Osteocyte (in vitro differentiated cells): ENCODE measurements at places on chromosomes 1 and 21. TPM values are rescaled to one million over a fixed set of nuclear protein-coding genes. Genes with fewer than 3 reads are reported as not detected.

Gene RGS1
- total RNA-seq = not detected in 2 replicates

Gene UTS2
- not detected in 2 replicates for total RNA-seq

Gene EFHD2
- total RNA-seq = 20.3 and 21.9 TPM in 2 replicates

GRCh38 chr1:75345538-75346292, 211.5 kb downstream of the LHX8 start:
- no peaks in the 10 kb centered on the region for H3K36me3 ChIP-seq
- no peak overlapping the region for H3K4me3 ChIP-seq

DNA sequence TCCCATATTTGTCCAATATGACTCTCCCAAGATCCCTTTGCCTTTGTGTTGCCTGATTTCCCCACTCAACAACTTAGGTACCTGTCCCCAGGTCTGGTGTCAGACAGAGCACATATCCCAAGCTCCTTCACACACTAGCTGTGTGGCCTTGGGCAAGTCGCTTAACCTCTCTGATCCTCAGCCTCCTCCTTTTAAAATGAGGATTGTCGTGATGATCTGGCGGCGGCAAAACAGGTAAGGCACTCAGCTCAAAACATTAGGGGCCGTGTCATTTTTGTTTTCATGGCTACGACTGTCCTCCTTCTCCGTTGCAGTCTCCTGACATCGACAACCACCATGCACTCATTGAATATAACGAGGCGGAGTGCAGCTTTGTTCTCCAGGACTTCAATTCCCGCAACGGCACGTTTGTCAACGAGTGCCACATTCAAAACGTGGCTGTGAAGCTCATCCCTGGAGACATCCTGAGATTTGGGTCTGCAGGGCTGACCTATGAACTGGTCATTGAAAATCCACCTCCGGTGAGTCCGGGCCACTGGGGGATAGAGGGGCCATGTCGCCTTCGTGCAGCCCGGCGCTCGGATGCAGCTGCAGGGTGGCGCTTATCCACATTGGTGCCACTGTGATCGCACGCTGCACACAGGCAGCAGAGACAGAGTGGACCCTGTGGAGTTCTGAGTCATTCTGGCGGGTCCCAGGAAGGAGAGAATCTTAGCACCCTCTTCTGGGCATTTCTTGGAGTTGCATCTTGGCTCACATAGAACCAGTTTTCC, 25.2 kb downstream of the FHAD1 start:
- H3K4me3 ChIP-seq = no peak overlapping the region
- peak; percentile 83 for DNase-seq
- no peak overlapping the region for H3K27ac ChIP-seq
- no peaks in the 10 kb centered on the region for H3K36me3 ChIP-seq
- H3K4me1 ChIP-seq = no peaks in the 10 kb centered on the region

- no peak overlapping the region for H3K27ac ChIP-seq
- no peak overlapping the region for H3K4me3 ChIP-seq
- no peak for DNase-seq
- H3K27me3 ChIP-seq = peaks cover 11% of the 10 kb centered on the region
These were observed 204.4 kb downstream of the SLC35F3 start for GRCh38 chr1:234108921-234109320.

- H3K36me3 ChIP-seq = no peaks in the 10 kb centered on the region
- H3K4me1 ChIP-seq = peaks cover 38% of the 10 kb centered on the region
- H3K27ac ChIP-seq = no peak overlapping the region
- DNase-seq = no peak
These were observed 115.1 kb upstream of the JUN start for GRCh38 chr1:58898739-58899586.

Gene PGLYRP3
- total RNA-seq = not detected in 2 replicates

Gene NOS1AP
- 2.5 and 2.9 TPM in 2 replicates for total RNA-seq

GRCh38 chr1:113140588-113141446, 67.8 kb downstream of the LRIG2 start:
- no peaks in the 10 kb centered on the region for H3K36me3 ChIP-seq
- H3K27ac ChIP-seq = peak overlapping the region; percentile 34
- no peak for DNase-seq
- no peaks in the 10 kb centered on the region for H3K27me3 ChIP-seq
- peaks cover 21% of the 10 kb centered on the region for H3K4me1 ChIP-seq

Gene PADI1
- 1.2 and 1.7 TPM in 2 replicates for total RNA-seq

Gene TXNIP
- total RNA-seq = 246 and 274 TPM in 2 replicates

GRCh38 chr1:114517348-114517747, 6.3 kb upstream of the TRIM33 start:
- H3K27ac ChIP-seq = no peak overlapping the region
- no peak overlapping the region for H3K4me3 ChIP-seq
- no peak for DNase-seq
- H3K27me3 ChIP-seq = peaks cover 31% of the 10 kb centered on the region

DNA sequence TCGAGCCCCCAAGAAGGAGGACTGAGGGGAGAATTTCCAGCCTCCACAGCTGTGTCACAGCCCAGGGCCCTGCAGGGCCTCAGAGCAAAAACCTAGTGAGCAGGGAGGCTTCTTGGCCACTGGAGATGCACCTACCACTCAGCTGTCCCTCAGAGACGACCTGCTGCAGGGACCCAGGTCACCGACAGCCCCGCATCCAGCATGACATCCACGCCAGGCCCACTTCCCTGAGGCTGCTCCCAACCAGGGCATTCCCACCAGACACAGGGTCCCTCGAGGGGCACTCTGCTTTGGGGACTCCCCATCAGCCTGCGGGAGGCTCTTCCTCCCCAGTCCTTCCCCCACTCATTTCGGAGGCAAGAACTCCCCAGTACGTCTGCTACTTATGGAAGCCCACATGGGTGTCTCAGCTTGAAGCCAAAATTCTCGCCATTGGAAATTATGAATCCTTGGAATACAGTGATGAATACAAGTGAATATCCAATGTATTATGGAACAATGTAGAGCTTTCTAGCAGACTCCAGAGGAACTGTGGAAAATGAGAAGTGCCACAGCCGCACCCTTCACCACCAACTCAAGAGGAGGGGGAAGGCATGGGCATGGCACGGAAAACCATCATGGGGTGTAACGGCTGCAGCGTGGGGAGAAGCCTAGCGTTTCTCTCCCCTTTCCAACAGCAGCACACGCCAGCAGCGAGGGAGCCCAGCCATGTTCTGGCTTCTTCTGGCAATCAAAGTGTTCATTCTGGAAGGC, 6.9 kb downstream of the TFF3 start:
- H3K27ac ChIP-seq = no peak overlapping the region
- DNase-seq = no peak
- H3K4me3 ChIP-seq = no peak overlapping the region
- H3K36me3 ChIP-seq = no peaks in the 10 kb centered on the region

DNA sequence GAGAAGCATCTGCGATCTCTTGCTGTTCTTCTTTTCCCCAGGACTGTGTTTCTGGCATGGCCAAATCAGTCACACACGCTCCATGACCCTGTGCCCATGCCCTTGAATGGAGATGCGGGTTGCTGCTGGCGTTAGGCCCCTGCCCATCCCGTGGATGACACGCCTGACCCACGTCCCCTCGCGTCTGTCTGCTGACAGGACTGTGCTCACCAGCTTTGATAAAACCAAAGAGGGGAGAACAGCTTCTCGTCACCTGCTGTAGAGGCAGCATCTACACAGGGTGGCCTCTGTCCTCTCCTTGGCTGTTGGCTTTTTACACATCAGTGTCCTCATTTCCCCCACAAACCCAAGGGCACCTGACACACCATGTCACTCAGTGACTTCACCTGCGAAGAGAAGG, 6.9 kb downstream of the MT1HL1 start:
- H3K4me3 ChIP-seq = no peak overlapping the region
- H3K4me1 ChIP-seq = no peaks in the 10 kb centered on the region
- H3K27me3 ChIP-seq = peaks cover 4% of the 10 kb centered on the region
- no peak for DNase-seq
- H3K27ac ChIP-seq = no peak overlapping the region
- no peaks in the 10 kb centered on the region for H3K36me3 ChIP-seq

DNA sequence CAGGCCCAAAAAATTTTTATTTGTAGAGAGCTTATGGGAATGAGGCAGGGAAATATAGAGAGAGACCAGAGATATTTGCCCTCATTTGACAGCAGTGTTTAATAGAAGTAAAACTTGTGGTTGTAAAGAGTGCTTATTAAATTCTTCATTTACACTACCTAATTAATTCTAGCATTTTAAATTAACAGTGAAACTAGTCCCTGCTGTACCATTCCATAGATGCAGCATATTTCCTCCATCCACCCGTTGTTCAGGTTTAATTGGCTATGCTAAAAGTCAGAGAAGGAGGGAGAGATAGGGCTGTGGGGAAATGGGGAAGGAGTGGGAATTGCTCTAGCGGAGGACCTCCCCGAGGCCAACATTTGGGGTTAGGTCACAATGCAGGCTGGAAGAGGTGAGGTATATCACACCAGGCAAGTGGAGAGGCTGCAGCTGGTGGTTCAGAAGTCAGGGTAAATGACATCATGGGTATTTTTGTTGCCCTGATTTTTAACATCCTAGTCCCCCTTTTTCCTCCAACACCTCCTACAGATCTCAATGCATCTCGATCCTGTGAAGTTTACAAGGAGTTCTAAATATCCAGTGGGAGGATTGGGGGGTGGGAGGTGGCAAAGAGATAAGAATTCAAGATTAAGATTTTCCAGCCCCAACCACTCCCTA, 38.6 kb downstream of the ELAVL4 start:
- no peak for DNase-seq
- H3K4me3 ChIP-seq = no peak overlapping the region
- H3K27me3 ChIP-seq = no peaks in the 10 kb centered on the region
- no peaks in the 10 kb centered on the region for H3K36me3 ChIP-seq

Gene RGS18
- not detected in 2 replicates for total RNA-seq

GRCh38 chr1:17539118-17539476, 401 bp upstream of the ARHGEF10L start:
- peaks cover 25% of the 10 kb centered on the region for H3K4me1 ChIP-seq
- no peak for DNase-seq
- no peaks in the 10 kb centered on the region for H3K27me3 ChIP-seq
- H3K27ac ChIP-seq = peak overlapping the region; percentile 92
- H3K36me3 ChIP-seq = no peaks in the 10 kb centered on the region

Gene SPRR2F
- not detected in 2 replicates for total RNA-seq

Gene FYB2
- not detected in 2 replicates for total RNA-seq

Gene BOLA1
- 12.9 and 13.7 TPM in 2 replicates for total RNA-seq

GRCh38 chr1:242525360-242525722, 844 bp upstream of the PLD5 start:
- H3K4me1 ChIP-seq = peaks cover 15% of the 10 kb centered on the region
- H3K4me3 ChIP-seq = peak overlapping the region; percentile 71
- H3K27me3 ChIP-seq = peaks cover 52% of the 10 kb centered on the region
- H3K36me3 ChIP-seq = no peaks in the 10 kb centered on the region
- no peak overlapping the region for H3K27ac ChIP-seq

DNA sequence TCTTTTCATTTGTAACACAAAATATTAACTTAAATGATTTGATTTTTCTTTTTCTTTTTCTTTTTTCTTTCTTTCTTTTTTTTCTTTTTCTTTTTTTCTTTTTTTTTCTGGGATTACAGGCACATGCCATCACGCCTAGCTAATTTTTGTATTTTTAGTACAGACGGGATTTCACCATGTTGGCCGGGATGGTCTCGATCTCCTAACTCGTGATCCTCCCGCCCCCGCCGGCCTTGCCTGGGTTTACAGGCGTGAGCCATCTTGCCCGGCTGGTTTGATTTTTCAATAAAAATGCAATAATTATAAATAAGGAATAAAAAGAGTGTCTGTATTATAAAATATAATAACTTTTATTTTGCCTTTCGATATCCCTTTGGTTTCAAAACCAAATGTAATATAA, 146.7 kb upstream of the RGS18 start:
- no peaks in the 10 kb centered on the region for H3K36me3 ChIP-seq
- no peak for DNase-seq
- H3K4me3 ChIP-seq = no peak overlapping the region
- H3K27ac ChIP-seq = no peak overlapping the region
- H3K27me3 ChIP-seq = no peaks in the 10 kb centered on the region

DNA sequence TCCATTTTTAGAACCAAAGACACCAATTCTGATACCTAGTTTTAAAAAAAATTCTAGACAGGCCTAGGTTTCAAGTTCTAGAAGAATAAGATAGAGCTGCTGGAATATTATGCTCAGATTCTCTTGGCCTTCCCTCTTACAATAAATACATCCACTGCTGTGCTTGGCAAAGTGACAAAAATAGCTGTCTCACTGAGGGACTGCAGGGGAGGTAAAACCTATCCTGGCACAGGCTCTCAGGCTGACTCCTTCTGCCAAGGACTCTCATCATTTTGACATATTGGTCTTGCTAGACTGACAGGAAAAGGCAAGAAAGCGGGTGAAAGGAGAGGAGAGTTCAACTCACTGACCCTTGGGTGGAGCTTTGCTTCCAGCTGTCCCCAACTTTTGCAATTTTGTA, 197.0 kb upstream of the LHX8 start:
- no peaks in the 10 kb centered on the region for H3K4me1 ChIP-seq
- no peaks in the 10 kb centered on the region for H3K27me3 ChIP-seq
- H3K36me3 ChIP-seq = no peaks in the 10 kb centered on the region
- no peak overlapping the region for H3K4me3 ChIP-seq
- H3K27ac ChIP-seq = no peak overlapping the region

GRCh38 chr1:232486006-232486405, 143.9 kb downstream of the SIPA1L2 start:
- H3K4me1 ChIP-seq = peaks cover 7% of the 10 kb centered on the region
- H3K27me3 ChIP-seq = no peaks in the 10 kb centered on the region
- no peak for DNase-seq
- peaks cover 45% of the 10 kb centered on the region for H3K36me3 ChIP-seq

DNA sequence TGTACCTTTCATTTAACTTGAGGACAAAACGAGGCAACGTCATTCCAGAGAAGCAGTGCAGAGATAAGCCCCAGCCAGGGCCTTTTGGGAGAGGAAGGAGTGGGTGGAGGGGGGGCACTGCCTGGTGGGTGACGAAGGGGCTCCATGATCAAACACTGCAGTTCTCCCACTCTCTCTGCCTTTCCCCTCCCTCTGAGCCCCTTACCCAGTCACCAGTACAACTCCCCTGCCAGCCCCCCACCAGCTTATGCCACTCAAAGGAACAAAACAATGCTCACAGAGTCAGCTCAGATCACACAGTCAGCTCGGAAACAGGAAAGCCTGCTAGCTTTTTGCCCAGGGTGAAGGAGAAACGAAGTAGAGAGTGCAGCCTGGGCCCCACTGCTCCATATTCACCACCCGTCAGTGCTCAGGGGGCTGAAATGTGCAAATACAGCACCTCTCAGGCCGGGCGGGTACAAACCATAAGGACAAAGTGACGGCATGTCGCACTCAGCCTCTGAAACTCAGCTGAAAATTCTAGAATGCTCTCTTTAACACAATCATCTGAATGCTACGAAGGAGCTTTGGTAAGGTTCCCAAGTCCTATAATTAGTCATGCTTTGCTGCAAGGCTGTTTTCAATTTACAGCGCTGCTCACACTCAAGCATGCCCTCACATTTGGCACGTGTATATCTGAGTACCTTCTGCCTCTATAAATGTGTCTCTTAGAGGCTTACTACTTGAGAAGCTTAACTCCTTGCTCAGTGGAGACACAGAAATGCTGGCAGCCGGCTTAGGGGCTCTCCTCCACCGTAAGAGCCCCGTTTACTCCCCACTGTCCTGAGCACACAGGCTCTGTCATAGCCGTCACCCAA, 65.8 kb upstream of the RAB4A start:
- no peak overlapping the region for H3K4me3 ChIP-seq
- peaks cover 53% of the 10 kb centered on the region for H3K27me3 ChIP-seq
- no peaks in the 10 kb centered on the region for H3K36me3 ChIP-seq
- peaks cover 7% of the 10 kb centered on the region for H3K4me1 ChIP-seq
- no peak overlapping the region for H3K27ac ChIP-seq

Gene DLGAP3
- 0.21 TPM in 1 of 2 replicates, not detected in the other for total RNA-seq
